GM12878 (cell line): ENCODE measurements at places on chromosomes 2 and 18.
A peak's percentile ranks its signal among the peaks of the same experiment; 100 is the strongest.

GRCh38 chr2:30277582-30277981 lies 46.2 kb downstream of the LBH start:
- DNase-seq = no peak

- no peak for DNase-seq
Observed at GRCh38 chr18:70037431-70038061, 89.9 kb upstream of the CD226 start.

DNA sequence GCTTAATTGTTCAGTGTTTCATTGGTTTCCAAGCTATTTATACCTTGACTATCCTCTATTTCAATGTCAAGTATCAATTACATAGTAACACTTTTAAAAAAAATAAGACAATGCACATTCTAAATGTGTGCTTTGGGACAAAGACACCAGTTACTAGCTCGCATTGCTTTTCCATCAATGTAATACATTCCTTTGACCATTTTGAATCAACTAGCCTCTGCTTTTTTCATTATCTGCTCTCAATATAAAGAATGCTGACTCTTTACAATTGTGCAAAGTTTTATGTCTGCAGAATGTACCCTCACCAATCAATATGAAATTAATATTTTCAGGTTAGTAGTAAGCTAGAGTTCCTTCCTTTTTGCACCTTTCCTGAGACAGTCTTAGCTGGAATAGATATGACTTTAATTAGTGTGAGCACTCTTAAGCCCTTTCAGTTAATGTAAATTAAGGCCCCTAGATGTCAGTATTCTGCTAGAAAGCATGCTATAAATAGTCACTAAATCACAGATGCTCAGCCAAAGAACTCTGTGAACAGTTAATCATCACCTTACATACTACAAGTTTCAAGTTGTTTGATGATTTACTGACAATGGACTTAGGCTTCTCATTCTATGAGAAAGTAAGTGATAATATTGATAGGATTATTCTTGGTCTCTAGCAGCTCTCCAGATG lies 413.6 kb downstream of the PTH2R start:
- no peak for DNase-seq

GRCh38 chr2:85066006-85066740 lies 67.0 kb upstream of the TCF7L1 start:
- no peak for DNase-seq

GRCh38 chr2:239262484-239263230 lies 138.2 kb downstream of the HDAC4 start:
- DNase-seq = no peak

- DNase-seq = no peak
Observed at GRCh38 chr2:148638543-148638942, 6.0 kb upstream of the EPC2 start.

- no peak for DNase-seq
Observed at GRCh38 chr18:45856531-45856930, 31.1 kb downstream of the SIGLEC15 start.

GRCh38 chr2:44825702-44826101 lies 115.8 kb upstream of the SIX3 start:
- DNase-seq = no peak

DNA sequence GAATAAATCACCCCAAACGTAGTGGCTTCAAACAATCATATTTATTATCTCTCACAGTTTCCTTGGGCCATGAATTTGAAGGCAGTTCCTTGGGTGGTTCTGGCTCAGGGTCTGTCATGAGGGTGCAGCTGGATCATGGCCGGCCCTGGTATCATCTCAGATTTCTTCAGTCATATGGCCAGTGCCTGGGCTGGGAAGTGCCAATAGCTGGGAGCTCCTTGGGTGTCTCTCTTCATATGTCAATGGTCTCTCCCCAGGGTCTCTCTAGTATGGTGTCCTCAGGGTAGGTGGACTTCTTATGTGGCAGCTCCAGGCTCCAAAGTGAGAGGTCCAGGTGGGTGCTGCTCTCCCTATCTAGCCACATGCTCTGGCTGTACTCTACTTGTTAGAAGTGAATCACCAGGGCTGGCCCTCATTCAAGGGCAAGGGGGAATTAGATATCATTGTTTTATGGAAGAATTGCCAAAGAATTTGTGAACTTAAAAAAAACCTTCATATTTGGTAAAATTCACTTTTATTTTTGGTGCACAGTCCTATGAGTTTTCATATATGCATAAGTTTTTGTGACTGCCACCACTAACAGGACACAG lies 15.4 kb downstream of the FHOD3 start:
- no peak for DNase-seq

GRCh38 chr2:8984855-8985254 lies 18.6 kb downstream of the MBOAT2 start:
- DNase-seq = no peak

- DNase-seq = peak; percentile 33
Observed at GRCh38 chr2:129812071-129812470, 167.4 kb upstream of the RAB6C start.

- no peak for DNase-seq
Observed at GRCh38 chr2:109528811-109529501, 84.8 kb downstream of the SEPTIN10 start.

DNA sequence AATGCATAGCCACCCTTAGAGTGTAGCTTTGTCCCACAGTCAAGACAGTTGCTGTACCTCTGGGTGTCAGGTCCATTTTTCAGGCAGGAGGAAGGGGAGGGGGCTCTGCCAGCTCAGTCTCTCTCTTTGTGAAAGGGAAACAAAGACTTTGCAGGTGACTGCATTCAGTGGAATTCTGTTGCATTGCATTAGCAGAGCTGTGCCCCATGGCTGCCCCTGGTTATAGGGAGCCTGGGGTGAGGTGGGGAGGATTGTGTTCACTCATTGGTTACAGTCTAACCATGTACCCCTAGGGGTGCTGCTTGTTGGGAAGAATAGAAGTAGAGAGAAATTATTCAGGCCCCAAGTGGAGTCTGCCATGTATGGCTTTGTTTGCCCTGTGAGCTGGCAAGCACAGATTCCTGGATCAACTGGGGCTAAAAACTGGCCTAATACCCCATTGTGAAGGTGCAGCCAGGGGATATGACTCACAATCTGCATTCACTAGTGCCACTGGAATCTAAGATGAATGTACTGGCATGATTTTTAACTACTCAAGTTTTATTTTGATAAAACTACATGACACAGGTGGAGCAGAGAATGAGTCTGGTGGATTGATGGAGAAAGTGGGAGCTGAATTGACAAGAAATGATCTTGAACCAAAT lies 118.4 kb downstream of the SH3BP4 start:
- DNase-seq = no peak

- DNase-seq = no peak
Observed at GRCh38 chr2:210440206-210440605, 36.4 kb downstream of the LANCL1 start.

DNA sequence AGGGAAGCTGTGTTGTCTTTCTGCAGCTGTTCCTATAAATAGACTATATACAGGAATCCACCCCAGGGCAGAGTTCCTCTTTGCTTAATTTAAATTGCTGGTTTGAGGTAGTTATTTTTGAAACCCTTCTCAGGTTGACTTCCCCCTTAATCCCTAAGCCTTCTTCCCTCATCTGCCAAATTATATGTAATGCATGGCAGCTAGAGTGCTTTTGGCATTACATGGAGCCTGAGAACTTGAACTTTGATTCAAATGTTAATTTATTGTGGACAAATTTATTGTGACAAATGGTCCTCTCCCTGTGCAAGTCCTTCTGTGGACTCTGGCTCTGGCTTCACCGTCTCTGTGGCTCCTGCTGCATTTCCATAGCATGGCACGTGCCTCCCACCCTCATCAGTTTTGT lies 29.2 kb downstream of the MYO1B start:
- DNase-seq = peak; percentile 8

- DNase-seq = no peak
Observed at GRCh38 chr2:196804381-196804780, 4.8 kb downstream of the C2orf66 start.

- DNase-seq = no peak
Observed at GRCh38 chr2:134704173-134704572, 14.6 kb downstream of the TMEM163 start.

- DNase-seq = no peak
Observed at GRCh38 chr2:217661378-217661777, 341.4 kb downstream of the TNS1 start.

GRCh38 chr2:27074738-27075565 lies 3.5 kb upstream of the EMILIN1 start:
- DNase-seq = peak; percentile 46

DNA sequence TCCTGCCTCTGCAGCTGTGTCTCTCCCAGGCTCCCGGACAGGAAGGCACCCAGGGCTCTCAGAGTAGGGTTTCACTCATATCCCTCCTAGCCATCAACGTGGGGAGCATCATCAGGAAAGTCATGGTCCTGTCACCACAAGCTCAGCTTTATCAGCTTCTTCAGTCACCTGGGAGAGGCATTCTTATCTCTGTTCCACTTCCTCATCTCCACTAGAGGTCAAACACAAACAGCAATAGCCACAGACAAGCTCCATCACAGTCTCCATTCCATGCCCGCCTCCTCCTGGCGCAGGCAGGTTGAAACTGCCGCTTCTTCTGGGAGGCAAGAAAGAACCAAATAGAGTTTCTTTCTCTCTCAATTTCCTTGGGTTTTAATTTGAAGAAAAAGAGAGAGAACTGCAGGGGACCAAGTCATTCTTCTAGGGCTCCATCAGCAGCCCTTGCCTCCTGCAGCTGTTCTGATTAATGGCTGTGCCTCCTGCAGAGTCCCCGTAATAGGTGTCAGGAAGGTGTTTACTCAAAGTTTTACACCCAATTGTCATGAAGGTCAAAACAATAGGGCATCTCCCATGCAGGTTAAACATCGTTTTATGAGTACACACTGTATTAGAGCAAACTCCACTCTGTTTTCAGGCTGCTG lies 377.9 kb downstream of the TMEM182 start:
- no peak for DNase-seq

GRCh38 chr2:84800194-84800805 lies 80.6 kb downstream of the TRABD2A start:
- no peak for DNase-seq

GRCh38 chr2:162092008-162092390 lies 18.0 kb upstream of the DPP4 start:
- no peak for DNase-seq

GRCh38 chr2:213199871-213200270 lies 48.5 kb upstream of the IKZF2 start:
- no peak for DNase-seq

DNA sequence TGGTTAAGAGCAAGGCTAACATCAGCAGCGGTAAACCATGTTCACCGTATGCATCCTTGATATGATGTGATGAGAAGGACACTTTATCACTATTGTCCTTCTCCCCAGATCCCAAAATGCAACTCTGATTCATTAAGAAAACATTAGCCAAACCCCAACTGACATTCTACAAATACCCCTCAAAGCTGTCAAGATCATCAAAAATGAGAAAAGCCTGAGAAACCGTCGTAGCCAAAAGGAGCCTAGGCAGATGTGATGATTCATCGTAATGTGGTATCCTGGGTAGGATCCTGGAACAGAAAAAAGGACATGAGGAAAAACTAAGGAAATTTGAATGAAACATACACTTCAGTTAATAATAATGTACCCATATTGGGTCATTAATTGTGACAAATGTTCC lies 67.3 kb upstream of the ST6GAL2 start:
- DNase-seq = no peak

GRCh38 chr2:188902901-188903491 lies 71.2 kb upstream of the COL3A1 start:
- DNase-seq = no peak

DNA sequence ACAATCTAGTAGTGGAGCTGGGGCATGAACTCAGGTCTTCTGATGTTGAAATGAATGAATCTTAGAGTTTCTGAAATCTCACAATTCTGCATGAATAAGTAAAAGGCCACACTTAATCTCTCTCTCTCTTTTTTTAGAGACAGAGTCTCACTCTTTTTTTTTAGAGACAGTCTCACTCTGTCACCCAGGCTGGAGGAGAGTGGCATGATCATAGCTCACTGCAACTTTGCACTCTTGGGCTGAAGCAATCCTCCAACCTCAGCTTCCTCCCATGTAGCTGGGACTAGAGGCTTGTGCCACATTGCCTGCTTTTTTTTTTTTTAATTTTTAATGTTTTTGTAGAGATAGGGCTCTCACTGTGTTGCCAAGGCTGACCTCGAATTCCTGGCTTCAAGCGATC lies 68.9 kb upstream of the THOC1 start:
- DNase-seq = no peak

DNA sequence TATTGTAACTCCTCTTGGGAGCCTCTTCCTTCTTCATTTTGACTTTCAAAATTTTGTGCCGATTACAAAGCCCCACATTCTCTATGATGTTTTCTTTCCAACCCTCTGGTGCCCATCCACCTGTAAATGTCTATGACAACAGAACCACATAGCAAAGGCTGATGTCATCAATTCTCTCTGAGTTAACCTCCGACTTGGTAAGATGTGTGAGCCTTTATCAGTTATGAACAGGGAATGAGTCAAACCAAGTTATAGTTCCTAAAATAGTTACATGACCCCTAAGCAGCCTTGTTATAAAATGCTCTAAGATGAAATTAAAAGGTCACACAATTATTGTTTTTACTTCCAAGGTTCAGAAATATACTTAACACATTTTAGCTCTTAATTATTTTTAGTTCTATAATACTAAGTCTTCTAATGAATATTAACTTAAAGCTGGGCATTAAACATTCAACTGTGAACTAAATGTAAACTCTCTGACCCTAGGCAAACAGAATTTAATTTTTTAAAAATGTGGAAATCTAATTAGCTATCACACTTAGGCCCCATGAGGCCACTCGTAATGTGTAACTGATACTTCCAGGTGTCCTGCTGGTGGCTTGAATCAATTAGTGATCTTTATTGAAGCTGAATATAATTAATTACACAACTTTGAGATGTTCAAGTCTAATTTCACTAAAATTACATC lies 102.3 kb upstream of the CYRIA start:
- no peak for DNase-seq
